ENCODE measurements at places on chromosomes 12 and 14.

GRCh38 chr14:71692496-71692895 lies 239.7 kb upstream of the RGS6 start:
- DNase-seq, result no peak

DNA sequence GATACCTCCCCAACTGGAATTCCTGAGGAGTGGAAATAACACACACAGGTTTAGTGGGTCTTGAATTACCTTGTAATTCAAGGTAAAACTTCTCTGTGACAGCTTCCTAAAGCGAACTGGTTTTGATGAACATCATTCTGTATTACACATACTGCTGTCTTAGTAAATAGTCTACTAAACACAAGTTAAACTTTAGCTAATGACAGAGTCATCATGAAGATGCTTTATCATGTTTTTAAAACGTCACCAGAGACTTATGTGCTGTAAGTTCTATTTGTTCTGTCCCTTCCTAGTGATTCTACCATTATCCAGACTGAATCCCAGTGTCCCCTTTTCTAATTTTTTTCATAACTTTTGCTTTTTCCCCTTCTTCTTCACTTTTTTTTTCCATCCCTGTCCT lies 11.6 kb upstream of the GXYLT1 start:
- DNase-seq, result no peak

DNA sequence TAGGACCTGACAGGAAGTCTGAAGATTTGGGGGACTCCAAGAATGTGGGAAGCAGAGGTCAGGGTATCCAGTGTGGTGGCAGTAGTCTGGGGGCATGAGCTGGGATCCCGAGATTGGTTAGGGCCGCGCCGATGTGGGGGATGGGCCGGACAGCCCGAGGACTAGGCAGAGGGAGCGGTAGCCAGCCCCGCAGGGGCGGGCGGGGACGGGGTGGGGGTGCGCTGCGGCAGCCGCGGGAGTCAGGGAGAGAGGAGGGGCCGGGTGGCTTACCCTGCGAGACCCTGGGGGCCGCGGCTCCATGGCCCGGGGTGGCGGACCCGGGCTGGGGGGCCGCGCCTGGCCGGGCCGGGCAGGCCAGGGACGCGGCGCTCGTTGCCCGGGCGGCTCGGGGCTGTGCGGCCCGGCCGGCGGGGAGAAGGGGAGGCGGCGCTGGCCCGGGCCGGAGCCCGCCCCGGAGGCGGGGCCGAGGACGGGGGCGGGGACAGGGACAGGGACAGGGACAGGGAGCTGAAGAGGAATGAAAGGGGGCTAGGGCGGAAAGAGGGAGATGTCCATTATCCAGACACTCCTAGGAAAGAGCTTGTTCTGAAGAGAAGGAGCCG lies 5.6 kb downstream of the ZNF385A start:
- no peak for DNase-seq

DNA sequence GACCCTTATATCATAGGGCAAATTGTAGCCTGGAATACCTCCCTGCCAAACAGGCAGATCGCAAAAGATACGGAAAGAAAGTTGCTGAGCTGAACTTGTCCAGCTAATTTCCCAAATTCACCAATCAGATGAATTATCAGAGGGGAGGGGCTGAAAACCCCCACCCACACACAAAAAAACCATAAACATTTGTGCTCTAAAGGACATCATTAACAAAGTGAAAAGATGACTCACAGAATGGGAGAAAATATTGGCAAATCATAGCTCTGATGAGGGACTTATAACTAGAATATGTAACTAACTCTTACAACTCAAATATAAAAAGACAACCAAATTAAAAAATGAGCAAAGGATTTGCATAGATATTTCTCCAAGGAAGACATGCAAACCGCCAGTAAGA lies 36.3 kb downstream of the PTHLH start:
- no peak for DNase-seq

DNA sequence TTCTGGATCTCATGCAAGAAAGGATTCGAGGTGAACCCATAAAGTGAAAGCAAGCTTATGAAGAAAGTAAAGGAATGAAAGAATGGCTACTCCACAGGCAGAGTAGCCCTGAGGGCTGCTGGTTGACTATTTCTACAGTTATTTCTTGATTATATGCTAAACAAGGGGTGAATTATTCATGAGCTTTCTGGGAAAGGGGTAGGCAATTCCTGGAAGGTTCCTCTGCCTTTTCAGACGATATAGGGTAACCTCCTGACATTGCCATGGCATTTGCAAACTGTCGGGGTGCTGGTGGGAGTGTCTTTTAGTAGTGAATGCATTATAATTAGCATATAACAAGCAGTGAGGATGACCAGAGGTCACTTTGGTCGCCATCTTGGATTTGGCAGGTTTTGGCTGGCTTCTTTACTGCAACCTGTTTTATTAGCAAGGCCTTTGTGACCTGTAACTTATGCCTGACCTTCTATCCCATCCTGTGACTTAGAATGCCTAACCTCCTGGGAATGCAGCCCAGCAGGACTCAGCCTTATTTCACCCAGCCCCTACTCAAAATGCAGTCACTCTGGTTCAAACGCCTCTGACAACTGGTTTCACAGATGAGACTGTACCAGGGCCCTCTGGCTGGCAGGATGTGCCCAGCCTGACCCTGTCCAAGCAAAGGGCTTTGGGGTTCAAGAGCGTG lies 157.7 kb upstream of the SFSWAP start:
- DNase-seq, result no peak

GRCh38 chr12:117570608-117571007 lies 209.2 kb upstream of the NOS1 start:
- DNase-seq, result no peak

DNA sequence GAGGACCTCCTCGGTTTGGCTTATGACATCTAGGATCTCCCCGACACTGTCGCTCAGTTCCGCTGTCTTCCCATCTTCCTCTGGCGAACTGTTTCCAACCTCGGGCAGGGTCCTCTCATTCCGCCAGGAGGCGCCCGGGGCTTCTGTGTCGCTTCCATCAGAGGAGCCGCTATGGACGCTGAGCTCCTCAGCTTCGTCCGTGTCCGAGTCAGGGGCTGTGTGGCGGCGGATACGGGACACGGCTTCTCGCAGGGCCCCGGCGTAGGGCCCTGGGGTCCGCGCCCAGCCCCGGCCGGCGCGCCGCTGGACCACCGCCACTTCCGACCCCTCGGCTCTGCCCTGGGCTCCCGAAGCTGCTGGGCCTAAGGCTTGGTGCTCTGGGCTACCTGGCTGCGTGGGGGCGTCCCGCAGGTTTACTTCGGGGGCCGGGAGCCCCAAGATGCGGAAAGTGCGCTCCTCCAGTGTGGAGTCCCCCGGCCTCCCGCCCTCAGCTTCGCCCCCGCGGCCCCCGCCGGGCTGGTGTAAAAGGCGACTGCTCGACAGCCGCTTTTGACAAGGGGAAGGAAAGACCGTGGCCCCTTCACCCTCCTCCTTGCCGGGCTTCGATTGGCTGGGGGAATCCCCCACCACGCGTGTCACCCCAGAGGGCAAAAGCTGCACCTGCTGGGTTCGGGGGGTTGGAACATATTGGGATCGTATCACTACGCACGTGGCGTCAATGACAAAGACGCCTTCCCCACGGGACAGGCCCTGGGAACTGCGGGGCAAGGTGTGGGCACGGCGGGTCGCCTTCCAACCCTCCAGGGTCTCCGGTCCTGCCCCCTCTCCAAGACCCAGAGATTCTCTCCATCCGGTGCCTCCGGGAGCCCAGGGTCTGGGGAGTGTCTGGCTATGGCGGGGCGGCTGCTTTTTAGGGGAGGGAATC lies 2.1 kb downstream of the DDN start:
- peak; percentile 85 for DNase-seq

DNA sequence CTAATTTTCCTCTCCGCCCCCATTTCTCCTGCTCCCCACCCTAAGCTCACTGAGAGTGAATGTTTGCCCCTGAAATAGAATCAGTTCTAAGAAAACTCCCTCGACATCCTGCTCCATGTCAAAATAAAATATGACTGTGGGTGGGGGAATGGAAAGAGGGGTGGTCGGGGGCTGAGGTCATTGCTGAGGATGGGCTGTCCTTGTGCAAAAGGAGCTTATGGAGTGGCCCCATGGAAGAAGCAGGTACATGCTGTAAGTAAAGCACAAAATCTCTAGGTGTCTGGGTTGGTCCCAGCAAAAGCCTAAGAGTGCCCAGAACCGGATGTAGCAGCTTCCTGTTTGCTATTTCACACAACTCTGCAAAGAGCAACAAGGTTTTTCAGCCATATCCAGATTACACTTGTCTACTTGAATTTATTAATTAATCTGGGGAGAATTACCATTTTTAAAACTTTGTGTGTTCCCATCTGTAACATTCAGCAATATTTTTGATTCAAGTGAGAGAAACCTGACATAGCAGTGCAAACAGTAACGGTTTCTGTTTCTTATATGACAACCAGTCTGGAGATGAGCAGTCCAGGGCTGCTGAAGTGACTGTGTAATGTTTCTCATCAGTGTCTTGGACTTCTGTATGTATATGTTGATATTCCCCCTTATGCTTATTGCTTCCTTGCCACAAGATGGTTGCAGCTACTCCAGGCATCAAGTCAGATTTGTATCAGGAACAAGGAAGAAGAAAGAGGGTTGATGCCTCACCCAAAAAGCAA lies 40.4 kb upstream of the GZMB start:
- DNase-seq, result peak; percentile 35

- DNase-seq, result peak; percentile 91
Measured at GRCh38 chr14:61569812-61570548, 125.3 kb upstream of the HIF1A start.

GRCh38 chr12:62720661-62721330 lies 214.2 kb downstream of the PPM1H start:
- no peak for DNase-seq

- no peak for DNase-seq
Measured at GRCh38 chr14:52824462-52824861, 33.1 kb upstream of the GNPNAT1 start.

- DNase-seq, result no peak
Measured at GRCh38 chr14:77455966-77456640, 1.3 kb downstream of the VIPAS39 start.

DNA sequence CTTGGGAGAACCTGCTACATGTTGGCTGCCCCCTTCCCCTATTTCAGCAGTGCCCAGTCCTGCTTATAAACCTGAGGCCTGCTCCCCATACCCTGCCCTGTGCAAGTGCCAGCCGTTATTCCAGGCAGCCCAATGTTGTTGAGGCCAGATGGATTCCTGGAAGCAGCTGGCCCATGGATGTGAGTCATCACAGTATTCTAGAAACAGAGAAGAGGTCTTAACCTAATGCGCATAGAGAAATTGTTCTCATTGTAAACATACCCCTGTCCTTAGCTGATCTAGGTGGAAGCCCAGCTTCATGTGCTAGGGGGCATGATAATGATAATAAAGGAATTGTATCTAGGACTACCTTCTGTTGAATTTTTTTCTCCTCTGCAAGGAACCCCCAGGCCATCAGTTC lies 69.7 kb downstream of the TSPAN11 start:
- DNase-seq, result no peak

- no peak for DNase-seq
Measured at GRCh38 chr12:98358144-98358543, 157.2 kb upstream of the TMPO start.
